ENCODE measurements at places on chromosomes 4 and X.

DNA sequence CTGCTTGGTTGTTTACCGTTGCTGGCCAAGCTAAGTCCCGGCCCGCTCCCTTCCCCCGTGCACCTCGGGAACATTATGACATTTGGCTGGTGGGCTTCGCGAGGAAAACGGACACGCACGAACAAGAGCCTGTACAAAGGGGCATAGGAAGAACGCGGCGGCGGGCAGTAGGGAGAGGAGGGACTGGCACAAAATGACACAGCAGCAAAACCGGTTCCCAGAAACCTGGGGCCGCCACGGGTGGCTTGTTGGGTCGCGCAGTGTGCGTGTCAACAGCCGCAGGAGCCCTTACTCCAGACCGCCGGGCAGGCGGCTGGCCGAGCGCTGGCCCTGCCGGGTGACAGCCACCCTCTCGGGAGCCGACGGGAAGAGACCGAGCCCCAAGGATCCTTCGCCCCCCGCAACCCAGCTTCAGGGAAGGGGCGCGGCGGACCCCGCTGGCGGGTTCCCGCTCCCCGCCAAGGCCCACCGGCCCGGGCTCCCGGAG, 1.6 kb upstream of the LIN54 start:
- no peak for DNase-seq
- peaks cover 48% of the 10 kb centered on the region for H3K4me1 ChIP-seq
- peak overlapping the region; percentile 97 for H3K4me3 ChIP-seq
- H3K36me3 ChIP-seq = peaks cover 18% of the 10 kb centered on the region
- H3K27ac ChIP-seq = peak overlapping the region; percentile 98

- H3K27me3 ChIP-seq = no peaks in the 10 kb centered on the region
- H3K4me3 ChIP-seq = no peak overlapping the region
- H3K36me3 ChIP-seq = no peaks in the 10 kb centered on the region
- no peak overlapping the region for H3K27ac ChIP-seq
Observed at GRCh38 chr4:118113220-118113619, 78.9 kb downstream of the NDST3 start.

DNA sequence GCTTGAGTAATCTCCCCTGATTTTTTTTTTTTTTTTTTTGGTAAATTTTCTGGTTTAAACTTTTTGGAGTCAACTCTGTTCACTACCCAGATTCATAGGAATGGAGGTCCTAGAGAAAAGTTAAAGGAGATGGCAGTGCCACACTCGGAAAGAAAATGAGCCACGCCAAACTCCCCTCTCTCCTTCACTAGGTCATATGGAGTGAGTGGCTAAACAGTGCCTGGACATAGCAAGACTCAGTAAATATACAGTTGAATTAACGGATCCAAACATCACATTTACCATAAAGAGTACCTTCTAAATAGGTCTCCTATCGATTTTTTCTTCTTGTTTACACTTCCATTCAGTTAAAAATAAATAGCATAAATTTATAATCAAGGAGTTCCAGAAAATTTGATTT, 13.6 kb upstream of the AMTN start:
- DNase-seq = no peak
- H3K4me1 ChIP-seq = no peaks in the 10 kb centered on the region
- H3K36me3 ChIP-seq = no peaks in the 10 kb centered on the region
- H3K27ac ChIP-seq = no peak overlapping the region

DNA sequence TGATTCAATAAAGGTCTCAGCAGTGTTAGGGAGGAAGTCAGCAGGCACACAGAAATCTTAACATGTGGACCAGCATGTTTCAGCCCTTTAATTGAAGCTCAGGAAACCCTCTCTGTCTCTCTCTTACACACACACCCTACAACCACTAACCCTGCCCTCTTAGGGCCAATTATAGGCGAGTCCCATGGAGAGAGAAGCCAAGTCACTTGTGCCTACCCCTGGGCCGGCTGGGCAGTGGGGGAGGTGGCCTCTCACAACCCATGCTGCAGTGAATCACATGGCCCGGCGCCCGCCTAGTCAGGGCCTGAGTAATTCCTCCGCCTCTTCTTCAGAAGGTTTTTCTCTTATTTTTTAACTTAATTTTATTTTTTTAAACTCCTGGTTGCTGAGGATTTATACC, 3.7 kb downstream of the FGD1 start:
- H3K27me3 ChIP-seq = peaks cover 40% of the 10 kb centered on the region
- no peaks in the 10 kb centered on the region for H3K36me3 ChIP-seq
- no peaks in the 10 kb centered on the region for H3K4me1 ChIP-seq
- H3K4me3 ChIP-seq = no peak overlapping the region

DNA sequence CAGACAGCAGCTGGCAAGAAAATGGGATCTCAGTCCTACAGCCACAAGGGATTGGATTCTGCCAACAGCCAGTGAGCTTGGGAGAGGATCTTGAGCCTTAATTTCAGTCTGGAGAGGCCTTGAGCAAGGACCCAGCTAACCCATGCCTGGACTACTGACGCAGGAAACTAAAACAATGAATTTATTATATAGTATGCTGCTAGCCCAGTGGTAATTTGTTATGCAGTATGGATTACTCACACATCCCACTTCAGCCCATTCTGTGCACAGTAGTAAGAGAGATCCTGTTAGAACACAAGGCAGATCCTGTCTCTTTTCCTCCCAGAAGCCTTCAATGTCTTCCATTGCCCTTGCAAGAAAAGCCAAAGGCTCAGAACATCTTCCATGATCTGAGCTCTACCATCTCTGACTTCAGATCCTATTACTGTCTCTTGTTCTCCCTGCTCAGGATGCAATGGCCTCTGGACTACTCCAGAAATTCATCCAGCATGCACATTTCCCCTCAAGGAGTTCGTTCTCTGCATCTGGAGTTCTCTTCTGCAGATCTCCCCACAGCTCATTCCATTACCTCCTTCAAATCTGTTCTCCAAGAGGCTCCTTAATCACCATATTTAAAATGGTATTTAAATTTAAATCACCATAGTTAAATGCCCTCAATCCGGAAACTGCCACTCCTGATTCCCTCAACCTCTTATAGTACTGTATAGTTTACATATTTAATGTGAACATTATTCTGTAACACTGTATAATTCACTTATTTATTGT, 27.6 kb downstream of the SMIM20 start:
- no peak for DNase-seq
- no peaks in the 10 kb centered on the region for H3K36me3 ChIP-seq
- H3K4me3 ChIP-seq = no peak overlapping the region

GRCh38 chr4:2222838-2223237, 19.1 kb downstream of the HAUS3 start:
- no peaks in the 10 kb centered on the region for H3K27me3 ChIP-seq
- no peak overlapping the region for H3K27ac ChIP-seq
- no peak overlapping the region for H3K4me3 ChIP-seq
- peaks cover 4% of the 10 kb centered on the region for H3K4me1 ChIP-seq

- no peak overlapping the region for H3K27ac ChIP-seq
- no peak for DNase-seq
- H3K4me3 ChIP-seq = no peak overlapping the region
- H3K4me1 ChIP-seq = no peaks in the 10 kb centered on the region
- peaks cover 5% of the 10 kb centered on the region for H3K27me3 ChIP-seq
- H3K36me3 ChIP-seq = no peaks in the 10 kb centered on the region
Observed at GRCh38 chr4:182380771-182381181, 137.6 kb downstream of the TENM3 start.

GRCh38 chrX:17226736-17227135, 148.3 kb upstream of the NHS start:
- no peaks in the 10 kb centered on the region for H3K36me3 ChIP-seq
- DNase-seq = no peak
- peaks cover 20% of the 10 kb centered on the region for H3K27me3 ChIP-seq

- DNase-seq = peak; percentile 86
- H3K27me3 ChIP-seq = no peaks in the 10 kb centered on the region
- peaks cover 60% of the 10 kb centered on the region for H3K4me1 ChIP-seq
- H3K4me3 ChIP-seq = peak overlapping the region; percentile 82
- H3K27ac ChIP-seq = peak overlapping the region; percentile 96
- peaks cover 14% of the 10 kb centered on the region for H3K36me3 ChIP-seq
Observed at GRCh38 chr4:86935853-86936733, 1.3 kb downstream of the AFF1 start.

GRCh38 chrX:17654116-17654515, 83.2 kb upstream of the SCML1 start:
- H3K4me1 ChIP-seq = peaks cover 23% of the 10 kb centered on the region
- H3K4me3 ChIP-seq = no peak overlapping the region
- H3K27ac ChIP-seq = peak overlapping the region; percentile 24
- H3K36me3 ChIP-seq = no peaks in the 10 kb centered on the region
- DNase-seq = peak; percentile 52
- H3K27me3 ChIP-seq = peaks cover 37% of the 10 kb centered on the region

DNA sequence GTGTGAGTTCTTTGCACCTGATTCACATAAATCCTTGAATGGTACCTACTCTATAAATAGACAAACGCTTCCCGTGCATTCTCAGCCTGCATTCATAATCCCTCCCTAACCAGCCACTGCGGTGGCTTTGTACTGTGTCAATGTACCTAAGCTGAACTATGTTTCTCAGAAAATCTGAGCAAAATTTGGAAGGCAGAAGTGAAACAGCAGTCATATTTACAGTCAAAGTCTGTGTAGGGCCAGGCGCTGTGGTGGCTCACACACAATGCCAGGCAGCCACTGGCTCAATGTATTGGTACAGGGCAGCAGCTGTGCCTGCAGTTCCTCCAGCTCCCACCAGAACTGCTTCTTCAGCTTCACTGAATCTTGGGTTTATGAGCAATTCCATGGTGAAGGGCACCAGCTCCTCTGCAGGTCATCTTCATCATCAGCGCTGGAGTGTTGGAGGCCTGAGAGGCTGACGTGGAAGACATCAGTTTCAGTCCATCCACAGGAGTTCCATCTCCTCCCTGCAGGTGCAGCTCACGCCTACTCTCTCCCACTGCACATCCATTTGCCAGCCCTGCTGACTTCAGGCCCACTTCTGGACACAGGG, 32.3 kb upstream of the IRF2 start:
- no peaks in the 10 kb centered on the region for H3K27me3 ChIP-seq
- DNase-seq = peak; percentile 46
- peaks cover 42% of the 10 kb centered on the region for H3K4me1 ChIP-seq

DNA sequence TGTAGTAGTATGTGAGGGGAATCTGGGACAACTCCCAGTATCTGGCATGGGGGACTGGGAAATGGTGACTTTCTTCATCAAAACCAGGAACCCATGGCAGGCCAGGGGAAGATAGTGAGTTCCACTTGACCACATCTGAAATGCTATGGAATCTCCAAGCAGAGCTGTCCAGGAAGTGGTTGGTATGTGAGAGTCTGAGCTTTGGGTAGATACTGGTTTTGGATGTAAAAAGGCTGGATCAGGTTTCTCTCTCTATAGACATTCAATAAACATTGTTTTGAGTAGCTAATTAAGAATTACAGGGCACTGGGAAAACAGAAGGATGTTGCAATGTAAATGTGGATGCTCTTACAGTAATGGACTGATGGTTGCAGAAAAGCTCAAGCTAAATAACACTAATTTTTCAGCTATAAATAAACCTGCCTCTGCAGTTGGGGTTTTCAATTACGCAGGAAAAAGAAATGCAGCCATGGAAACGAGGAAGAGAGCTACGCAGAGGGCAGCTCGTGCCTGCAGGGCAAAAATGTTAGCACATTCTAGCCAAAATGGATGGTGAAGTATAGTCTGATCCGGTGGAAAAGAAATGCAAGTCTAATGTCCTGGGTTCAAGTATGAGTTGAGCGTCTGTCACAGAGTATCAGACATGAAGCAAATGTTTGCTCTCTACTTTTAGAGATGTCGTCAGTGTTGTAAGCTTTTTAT, 13.4 kb upstream of the CHRNA9 start:
- no peaks in the 10 kb centered on the region for H3K36me3 ChIP-seq
- peaks cover 51% of the 10 kb centered on the region for H3K4me1 ChIP-seq
- H3K27ac ChIP-seq = no peak overlapping the region
- no peak for DNase-seq

- no peaks in the 10 kb centered on the region for H3K4me1 ChIP-seq
- H3K36me3 ChIP-seq = peaks cover 16% of the 10 kb centered on the region
- DNase-seq = no peak
- H3K4me3 ChIP-seq = no peak overlapping the region
- no peak overlapping the region for H3K27ac ChIP-seq
Observed at GRCh38 chrX:24877854-24878650, 137.7 kb downstream of the ARX start.

GRCh38 chrX:135194684-135195083, 23.5 kb upstream of the CT55 start:
- no peaks in the 10 kb centered on the region for H3K36me3 ChIP-seq
- no peak overlapping the region for H3K27ac ChIP-seq
- DNase-seq = no peak
- H3K27me3 ChIP-seq = peaks cover 47% of the 10 kb centered on the region

- H3K4me1 ChIP-seq = peaks cover 7% of the 10 kb centered on the region
- H3K27ac ChIP-seq = no peak overlapping the region
- H3K36me3 ChIP-seq = no peaks in the 10 kb centered on the region
- DNase-seq = no peak
Observed at GRCh38 chr4:113840861-113841260, 79.3 kb upstream of the CAMK2D start.

- no peaks in the 10 kb centered on the region for H3K27me3 ChIP-seq
- H3K36me3 ChIP-seq = no peaks in the 10 kb centered on the region
- no peak overlapping the region for H3K27ac ChIP-seq
- no peak overlapping the region for H3K4me3 ChIP-seq
Observed at GRCh38 chr4:188647820-188648370, 508.7 kb downstream of the TRIML1 start.

- no peak overlapping the region for H3K4me3 ChIP-seq
- H3K36me3 ChIP-seq = no peaks in the 10 kb centered on the region
- no peaks in the 10 kb centered on the region for H3K27me3 ChIP-seq
- DNase-seq = no peak
- no peak overlapping the region for H3K27ac ChIP-seq
- peaks cover 39% of the 10 kb centered on the region for H3K4me1 ChIP-seq
Observed at GRCh38 chr4:158783785-158784184, 15.0 kb downstream of the FNIP2 start.

- no peak for DNase-seq
- H3K27ac ChIP-seq = no peak overlapping the region
- H3K27me3 ChIP-seq = peaks cover 17% of the 10 kb centered on the region
- no peak overlapping the region for H3K4me3 ChIP-seq
- no peaks in the 10 kb centered on the region for H3K4me1 ChIP-seq
Observed at GRCh38 chrX:84123585-84123984, 64.4 kb downstream of the RPS6KA6 start.

GRCh38 chr4:4881432-4881831, 22.0 kb downstream of the MSX1 start:
- no peak for DNase-seq
- no peak overlapping the region for H3K27ac ChIP-seq
- no peaks in the 10 kb centered on the region for H3K36me3 ChIP-seq
- H3K4me1 ChIP-seq = no peaks in the 10 kb centered on the region
- no peak overlapping the region for H3K4me3 ChIP-seq

Measured in activated T-cell treated with anti-CD3 and anti-CD28 coated beads, Interleukin-2, amount 50 U/mL, for 24 hours (primary cell).